Breast epithelium (tissue), 4 donors: ENCODE measurements at places on chromosomes 1 and 21.
A peak's percentile ranks its signal among the peaks of the same experiment; 100 is the strongest.

DNA sequence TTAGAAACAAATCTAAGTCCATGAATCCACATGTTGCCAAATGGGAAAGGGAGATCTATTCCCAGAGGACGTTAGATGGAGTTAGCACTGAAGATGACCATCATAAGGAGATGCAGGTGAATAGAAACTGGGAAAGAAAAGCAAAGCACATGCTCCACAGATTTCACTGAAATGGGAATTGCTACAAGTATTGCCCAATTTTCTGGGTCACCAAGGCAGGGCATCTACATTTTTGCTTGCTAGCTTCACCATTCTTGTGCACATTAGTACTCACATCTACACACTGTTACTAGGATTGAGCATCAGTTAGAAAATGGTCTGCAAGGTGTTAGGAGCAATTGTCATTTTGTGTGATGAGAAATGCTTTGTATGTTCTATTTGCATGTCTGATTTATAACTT, 99.1 kb downstream of the JAK1 start:
- no peaks in the 10 kb centered on the region for H3K4me1 ChIP-seq
- peaks cover 7% of the 10 kb centered on the region for H3K36me3 ChIP-seq
- H3K27me3 ChIP-seq, result no peaks in the 10 kb centered on the region
- no peak overlapping the region for H3K27ac ChIP-seq
- DNase-seq, result no peak

DNA sequence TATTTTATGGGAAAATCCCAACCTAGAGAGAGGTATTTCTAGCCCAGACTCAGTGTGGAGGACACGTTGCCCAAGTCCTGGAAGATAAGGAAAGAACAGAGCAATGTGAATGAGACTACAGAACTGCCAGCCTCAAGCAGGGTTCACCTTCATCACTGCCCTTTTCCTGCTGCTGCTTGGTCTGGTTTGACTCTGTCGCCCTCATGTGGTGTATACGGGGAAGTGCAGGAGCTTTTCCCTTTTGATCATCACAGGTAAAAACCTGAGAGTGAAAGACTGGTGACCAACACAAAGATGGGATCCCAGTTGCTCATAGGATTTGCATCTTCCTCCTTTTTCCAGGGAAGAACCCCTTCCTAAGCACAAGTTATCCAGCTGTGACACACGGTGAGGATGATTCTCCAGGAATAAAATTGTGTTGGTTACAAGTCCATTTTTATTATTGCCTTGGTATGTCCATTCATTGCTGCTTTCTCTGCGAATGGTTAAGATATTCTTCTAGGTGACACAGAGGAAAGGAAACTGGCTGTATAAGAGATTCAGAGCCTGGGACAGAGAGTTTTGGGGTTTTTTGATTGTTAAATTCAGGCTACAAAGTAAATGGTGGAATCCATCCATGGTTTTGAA, 89.5 kb upstream of the CD53 start:
- H3K4me1 ChIP-seq, result peaks cover under 1% of the 10 kb centered on the region
- no peak overlapping the region for H3K27ac ChIP-seq
- H3K27me3 ChIP-seq, result no peaks in the 10 kb centered on the region
- H3K4me3 ChIP-seq, result no peak overlapping the region

DNA sequence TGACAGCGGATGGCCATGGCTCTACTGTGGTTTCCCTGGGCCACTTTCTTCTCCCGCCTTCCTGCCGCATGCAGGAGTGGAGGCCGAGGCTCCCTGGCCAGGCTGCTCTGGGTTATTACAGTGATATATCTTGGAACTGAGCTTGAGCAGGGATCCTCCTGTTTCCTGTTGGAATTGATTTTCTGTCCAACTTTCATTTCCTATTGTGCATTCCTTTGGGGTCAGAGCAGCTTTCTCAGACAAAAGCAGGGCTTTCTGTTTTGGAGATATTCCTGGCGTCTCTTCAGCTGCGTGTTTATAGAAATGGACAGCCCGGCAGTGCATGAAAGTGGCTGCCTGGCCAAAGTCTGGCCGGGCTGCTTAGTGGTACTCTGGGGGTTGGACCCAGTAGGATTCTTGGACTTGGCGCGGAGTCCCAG, 146.4 kb downstream of the KIF26B start:
- H3K27ac ChIP-seq, result no peak overlapping the region
- H3K4me1 ChIP-seq, result peaks cover 3% of the 10 kb centered on the region
- H3K4me3 ChIP-seq, result no peak overlapping the region

DNA sequence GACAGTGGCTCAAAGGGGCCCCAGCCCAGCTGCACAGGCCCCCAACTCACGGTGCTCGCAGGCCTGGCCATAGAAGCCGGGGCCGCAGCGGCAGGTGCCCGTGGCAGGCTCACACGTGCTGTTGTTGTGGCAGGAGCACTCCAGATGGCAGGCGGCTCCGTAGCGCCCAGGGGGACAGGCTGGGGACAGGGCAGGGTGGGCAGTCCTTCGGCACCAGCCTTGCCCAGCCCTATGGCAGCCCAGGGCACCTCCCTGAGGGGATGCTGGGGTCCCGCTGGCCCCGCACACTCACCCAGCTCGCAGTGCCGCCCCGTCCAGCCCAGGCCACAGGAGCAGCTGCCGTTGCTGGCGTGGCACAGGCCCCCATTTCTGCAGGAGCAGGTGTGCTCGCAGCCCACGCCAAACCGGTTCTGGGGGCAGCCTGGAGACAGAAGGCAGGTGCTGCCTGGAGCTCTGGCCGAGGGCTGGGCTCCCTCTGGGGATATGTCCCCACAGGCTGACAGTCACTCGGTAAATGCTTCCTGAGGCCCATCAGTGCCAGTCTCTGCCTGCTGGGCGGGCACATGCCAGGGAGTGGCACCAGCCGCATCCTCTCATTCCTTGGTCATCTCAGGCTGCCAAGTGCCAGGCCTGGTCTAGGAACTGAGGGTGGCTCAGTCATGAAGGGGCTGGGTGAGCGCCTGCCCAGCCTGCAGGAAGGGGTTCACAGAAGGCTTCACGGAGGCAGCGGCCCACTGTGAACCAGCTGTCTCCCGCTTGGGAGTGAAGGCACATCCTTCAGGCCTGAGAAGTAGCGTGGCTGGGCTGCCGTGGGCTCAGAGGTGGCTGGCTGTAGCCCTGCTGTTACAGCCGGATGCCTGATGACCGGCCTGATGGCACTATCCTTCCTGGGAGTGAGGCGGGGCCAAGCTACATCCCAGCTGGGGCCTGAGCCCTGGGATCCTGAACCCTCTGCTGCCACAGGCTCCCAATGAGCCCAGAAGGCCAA, 40.1 kb downstream of the ARHGEF16 start:
- H3K36me3 ChIP-seq, result no peaks in the 10 kb centered on the region
- no peak overlapping the region for H3K4me3 ChIP-seq
- no peak overlapping the region for H3K27ac ChIP-seq
- peaks cover 6% of the 10 kb centered on the region for H3K4me1 ChIP-seq
- no peak for DNase-seq
- H3K27me3 ChIP-seq, result no peaks in the 10 kb centered on the region

DNA sequence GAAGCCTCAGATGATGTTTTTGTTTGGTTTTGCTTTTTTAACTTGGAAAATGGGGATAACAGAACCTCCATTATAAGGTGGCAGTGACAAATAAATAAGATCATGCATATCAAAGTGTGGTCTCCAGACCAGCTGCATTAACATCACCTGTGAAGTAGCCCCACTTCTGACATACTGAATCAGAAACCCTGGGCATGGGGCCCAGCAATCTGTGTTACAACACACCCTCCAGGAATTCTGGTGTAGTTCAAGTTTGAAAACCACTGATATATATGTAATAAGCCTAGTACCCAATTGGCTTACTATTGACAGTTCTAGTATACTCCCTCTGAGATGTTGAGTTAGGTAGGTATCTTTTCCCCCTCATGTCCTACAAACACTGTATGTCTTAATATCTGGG, 24.1 kb upstream of the RNF19B start:
- H3K4me3 ChIP-seq, result no peak overlapping the region
- H3K36me3 ChIP-seq, result no peaks in the 10 kb centered on the region
- H3K27me3 ChIP-seq, result no peaks in the 10 kb centered on the region
- DNase-seq, result no peak
- peak overlapping the region; percentile 82 for H3K27ac ChIP-seq
